Activated CD4-positive, alpha-beta T cell treated with anti-CD3 and anti-CD28 coated beads, Interleukin-2, amount 50 U/mL, for 16 hours (primary cell): ENCODE measurements at places on chromosomes 6 and 20.

GRCh38 chr6:154106251-154106650 lies 67.2 kb downstream of the OPRM1 start:
- no peak for DNase-seq

DNA sequence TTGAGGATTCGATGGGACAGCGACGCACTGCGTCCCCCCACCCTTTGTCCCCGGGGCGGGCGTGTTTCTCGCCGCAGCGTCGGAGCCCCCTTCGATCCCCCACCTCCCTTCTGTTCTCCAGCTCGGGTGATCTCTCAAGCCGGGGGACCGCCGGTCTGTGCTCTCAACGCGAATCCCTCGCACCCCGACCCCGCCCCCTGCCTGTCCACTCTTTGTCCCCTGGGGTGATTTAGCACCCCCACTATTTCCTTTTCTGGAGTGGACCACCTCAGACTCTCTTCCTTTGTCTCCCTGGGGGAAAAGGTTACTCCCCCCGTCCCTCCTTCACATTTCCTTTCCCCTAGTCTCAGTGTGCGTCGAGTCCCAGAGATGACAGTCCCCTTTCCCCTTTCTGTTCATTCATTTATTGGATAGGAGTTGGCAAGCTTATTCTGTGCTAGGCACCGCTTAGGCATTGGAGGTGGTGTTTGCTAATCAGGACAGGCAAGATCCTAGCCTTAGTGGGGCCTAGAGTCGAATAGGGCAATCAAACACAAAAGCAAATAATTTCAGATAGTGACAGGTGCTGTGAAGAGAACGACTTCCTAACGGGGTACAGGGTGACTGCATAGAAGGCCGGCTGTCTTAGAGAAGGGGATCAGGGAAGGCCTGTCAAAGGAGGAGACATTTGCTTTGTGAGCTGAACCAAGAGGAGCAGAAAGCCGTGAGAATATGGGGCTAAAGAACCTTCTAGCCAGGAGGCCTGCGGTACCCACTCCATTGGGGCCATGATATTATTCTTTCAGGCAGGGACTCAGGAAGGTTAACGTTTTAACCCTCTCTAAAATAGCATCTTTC lies 741 bp downstream of the PTPN1 start:
- no peak for DNase-seq

GRCh38 chr6:159343709-159344108 lies 174.5 kb downstream of the FNDC1 start:
- no peak for DNase-seq

- DNase-seq, result no peak
These were observed 80.1 kb downstream of the ADGRG6 start for GRCh38 chr6:142381845-142382378.

DNA sequence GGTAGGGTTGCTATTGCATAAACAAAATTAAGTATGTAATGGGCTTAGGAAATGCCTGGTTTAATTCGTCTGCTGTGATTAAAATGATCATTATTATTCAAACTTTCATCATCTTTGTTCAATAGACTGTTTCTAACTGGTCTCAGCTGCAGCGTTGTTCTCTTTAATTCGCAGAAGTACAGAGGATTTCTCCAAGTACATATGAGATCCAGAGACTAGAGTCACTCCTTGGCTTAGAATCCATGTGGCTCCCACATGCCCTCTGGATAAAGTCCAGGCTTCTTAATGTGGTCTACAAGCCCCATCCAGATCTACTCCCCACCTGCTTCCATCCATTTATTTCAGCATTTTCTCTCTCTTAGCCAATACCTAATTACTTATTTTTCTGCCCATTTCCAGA lies 1.1 kb upstream of the ZBTB24 start:
- DNase-seq, result no peak
